ENCODE measurements at places on chromosomes 2 and 18.

GRCh38 chr2:102514061-102514785, 41.2 kb downstream of the SLC9A4 start:
- DNase-seq, result no peak

GRCh38 chr2:65566617-65567016, 134.2 kb upstream of the SPRED2 start:
- DNase-seq, result no peak

DNA sequence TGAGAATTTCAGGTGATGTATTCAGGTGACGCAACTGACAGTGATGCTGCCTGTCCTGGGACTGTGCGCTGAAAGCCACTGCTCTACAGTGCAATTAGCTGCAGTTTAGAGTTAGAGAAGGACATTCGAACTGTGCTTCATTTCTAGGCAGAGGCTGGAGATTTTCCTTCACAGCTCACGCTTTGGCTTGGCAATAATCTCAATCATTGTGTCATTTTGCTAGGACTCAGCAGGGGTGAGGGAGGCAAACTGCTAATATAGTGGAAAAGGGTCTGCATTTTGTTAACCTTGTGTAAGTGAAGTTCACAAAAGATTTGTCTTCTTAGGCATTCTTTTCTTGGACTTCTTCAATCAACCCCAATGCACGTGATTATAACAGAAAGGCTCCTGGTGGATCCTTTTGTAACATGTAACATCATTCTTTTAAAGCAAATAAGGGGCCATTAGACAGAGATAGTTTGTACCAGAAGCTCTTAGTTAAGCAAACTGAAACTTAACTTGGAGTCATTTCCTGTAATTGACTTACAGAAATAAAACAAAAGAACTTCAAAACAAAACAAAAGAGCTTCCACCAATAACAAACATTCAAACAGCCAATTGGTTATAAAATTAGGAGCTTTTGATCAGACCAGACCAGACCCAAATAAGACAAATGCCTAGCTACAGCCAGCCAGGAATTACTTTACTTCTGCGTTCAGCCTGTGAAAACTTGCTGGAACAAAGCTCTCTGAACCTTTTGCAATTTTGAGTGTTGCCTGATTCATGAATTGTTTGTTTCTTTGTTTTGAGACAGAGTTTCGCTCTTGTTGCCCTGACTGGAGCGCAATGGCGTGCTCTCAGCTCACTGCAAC, 1376.3 kb upstream of the CELF4 start:
- DNase-seq, result no peak

GRCh38 chr2:240322231-240322955, 113.1 kb upstream of the GPC1 start:
- peak; percentile 70 for DNase-seq

DNA sequence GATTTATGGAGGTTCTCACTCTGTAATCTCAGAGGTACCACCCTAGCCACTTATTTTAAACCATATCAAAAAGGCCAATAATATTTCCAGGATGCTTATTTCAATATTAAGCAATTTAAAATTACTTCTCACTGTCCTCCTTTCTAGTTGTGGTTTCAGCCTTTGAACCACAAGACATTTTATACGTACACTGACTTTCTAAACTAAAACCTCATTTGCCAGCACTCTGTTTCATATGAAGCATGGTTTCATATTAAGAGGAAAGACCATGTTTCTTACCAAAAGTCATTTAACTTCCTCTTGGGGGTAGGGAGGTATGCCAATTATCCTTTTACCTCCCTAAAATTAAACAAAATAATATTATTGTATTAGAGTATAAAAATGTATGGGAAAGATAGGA, 399.8 kb downstream of the CDH7 start:
- DNase-seq, result no peak

DNA sequence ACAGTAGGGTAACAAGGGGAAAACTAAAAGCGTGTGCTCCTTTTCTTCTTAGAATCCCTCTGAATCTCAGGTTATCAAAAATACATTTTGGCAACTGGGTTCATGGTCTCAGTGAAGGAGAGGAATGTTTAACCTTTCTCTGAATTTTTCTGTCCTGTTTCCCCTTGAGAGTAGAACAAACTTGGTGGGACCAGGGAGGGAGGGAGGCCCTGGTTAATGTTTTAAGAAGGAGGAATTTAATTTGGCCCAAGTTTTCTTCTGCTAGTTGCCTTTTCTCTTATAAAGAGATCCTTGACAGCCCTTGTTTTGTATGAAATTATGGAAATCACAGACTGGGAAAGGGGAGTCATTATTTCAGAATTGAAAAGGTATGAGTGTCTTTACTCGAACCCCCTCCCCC, 12.2 kb upstream of the POU3F3 start:
- DNase-seq, result no peak

DNA sequence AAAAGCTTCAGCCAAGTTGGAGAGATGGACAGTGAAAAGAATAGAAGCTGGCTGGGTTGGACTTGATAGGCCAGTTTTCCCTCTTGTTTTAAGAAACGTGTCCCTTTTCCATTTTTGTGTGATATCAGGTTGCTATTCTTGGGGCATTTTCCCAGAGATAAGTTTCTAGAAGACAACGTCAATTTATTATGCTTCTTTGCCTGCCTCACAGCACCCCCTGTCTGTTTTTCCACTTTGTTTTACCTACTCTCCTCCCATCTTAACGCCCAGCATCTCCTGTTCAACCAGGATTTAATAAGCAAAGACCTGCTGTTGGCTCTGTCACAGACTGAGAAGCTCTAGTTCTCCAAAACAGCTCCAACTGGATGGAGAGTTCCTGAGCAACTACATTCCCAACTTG, 317.8 kb upstream of the ZNF521 start:
- DNase-seq, result no peak

DNA sequence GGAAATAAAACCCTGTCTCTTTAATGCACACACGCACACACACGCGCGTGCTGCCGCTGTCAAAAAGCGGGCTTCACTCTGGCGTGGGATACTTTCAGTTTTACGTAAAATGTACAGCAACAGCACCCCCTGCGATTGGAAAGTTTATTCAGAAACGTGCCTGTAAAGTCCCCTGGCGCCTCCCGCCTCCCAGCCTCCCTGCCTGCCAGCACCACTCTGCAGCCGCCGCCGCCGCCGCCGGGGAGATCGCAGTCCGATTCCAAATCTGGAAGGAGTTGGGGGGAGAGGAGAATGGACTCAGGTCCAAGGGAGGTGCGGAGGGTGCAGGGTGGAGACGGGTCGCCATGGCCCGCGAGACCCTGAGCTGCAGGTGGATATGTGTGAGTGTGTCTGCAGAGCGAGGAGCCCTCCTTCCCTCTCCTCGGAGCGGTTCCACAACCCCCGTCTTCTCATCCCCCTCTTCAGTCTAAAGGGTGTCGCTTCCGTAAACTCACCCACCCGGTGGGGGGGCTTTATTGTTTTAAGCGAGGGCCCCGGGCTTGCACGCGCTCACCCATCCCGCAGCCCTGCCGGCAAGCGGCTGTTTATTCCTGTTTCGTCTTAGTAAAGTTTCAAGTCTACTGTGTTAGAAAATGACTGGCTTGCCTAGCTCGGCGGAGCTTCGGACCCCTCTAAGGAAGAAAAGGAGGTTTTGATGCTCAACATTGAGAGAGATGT, 1.8 kb upstream of the BCL11A start:
- no peak for DNase-seq

- DNase-seq, result no peak
Measured at GRCh38 chr18:34120294-34120693, 104.4 kb downstream of the NOL4 start.

DNA sequence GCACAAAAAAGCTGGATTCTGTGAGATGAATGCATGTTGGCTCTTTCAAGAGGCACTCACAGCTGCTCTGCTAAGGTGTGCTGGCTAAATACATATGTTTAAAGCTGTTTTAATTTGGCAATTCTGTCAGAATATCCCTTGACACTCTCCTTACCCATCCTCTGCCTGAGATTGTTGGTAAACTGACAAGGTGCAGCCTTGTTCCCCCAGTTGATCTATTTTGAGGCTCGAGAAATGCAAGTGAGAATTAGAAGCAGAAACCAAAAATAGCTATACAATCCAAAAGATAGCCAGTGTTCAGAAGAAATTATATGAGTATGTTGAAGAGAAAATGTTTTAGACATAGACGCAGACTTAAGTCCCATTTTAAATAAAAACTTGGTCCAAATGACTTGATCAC, 971.7 kb upstream of the GYPC start:
- DNase-seq, result no peak

DNA sequence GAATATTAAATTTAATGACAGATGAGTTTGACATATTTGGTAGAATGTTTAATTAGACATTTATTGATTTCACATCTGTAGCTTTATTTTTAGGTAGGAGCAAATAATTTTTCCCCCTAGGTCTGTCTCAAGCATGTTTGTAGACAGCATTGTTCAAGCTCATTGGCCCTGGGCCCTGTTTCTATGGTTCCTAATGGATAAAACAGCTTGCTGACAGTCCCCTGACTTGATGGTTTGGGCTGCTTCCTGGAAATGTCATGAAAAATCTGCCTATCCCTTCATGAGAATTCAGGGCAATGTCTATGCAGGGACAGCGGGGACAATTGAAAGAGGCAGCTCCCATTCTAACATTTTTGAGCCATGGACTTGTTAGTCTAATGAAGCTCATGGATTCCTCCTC, 14.6 kb upstream of the MEP1B start:
- DNase-seq, result no peak

- no peak for DNase-seq
Measured at GRCh38 chr2:219178377-219179175, 501 bp downstream of the RETREG2 start.

- DNase-seq, result no peak
Measured at GRCh38 chr2:59266453-59266852, 1025.3 kb upstream of the FANCL start.

DNA sequence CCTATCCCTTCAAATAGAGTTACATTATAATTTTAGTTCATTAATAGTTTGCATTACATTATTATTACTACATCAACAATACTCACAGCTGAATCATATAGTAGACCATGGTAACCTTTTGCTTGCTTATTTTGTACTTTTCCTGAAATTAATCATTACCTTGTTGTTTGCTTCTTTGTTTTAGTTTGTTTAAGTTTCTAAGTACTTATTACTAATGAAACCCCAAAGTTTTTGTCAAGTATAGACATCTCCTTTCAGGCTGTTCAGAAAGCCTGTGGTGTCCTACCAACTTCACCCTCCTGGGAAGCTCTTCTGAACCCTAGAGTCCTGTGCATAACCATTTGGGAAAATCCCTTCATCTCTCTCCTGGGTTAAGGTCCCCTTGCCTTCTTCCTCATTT, 43.5 kb upstream of the LAPTM4A start:
- DNase-seq, result no peak

DNA sequence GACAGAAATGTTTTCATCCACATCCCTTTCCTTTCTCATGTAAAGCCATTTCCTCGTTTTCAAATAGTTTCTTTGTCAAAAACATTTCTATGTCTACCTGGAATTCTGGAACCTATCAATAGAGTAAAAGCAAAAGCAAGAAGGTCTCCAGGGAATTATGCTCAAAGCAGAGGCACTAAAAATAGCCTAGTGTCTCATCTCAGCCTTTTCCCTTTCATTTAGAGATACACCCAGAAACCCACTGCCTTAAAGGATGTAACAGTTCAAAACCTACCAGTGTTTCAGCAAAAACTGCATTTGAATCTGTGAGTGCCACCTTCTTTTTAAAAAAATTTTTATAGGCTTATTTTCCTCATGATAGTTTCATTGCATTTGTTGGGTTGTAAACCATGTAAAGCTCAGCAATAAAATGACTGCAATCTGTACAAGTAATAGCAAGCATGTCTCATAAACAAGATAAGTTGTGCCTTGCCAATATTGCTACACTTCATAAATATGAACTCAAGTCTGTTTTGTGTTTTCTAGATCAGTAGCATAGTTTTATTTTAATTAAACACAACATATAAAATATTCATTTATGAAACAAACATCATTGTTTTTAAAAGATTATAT, 927.3 kb upstream of the ACVR2A start:
- DNase-seq, result no peak

DNA sequence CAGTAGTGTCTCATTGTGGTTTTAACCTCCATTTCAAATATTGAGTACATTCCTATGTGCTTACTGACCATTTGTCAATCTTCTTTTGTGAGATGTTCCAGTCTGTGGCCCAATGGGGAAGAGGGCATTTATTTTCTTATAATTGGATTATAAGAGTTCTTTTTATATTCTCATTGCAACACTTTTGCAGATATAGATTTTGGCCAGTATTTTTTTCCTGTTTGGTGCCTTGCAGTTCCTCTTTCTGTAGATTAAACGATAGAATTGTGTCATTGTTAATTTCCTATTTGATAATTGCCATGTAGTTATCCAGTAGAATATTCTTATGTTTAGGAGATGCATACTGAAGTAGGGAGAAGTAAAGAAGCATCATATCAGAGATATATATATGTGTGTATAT, 56.4 kb upstream of the CYTIP start:
- DNase-seq, result no peak

GRCh38 chr2:68909793-68910674, 38.8 kb upstream of the BMP10 start:
- no peak for DNase-seq

GRCh38 chr2:216243026-216243425, 129.3 kb downstream of the MARCHF4 start:
- DNase-seq, result no peak

GRCh38 chr2:128834207-128834879, 515.7 kb upstream of the HS6ST1 start:
- no peak for DNase-seq

GRCh38 chr2:191571163-191571769, 106.7 kb upstream of the NABP1 start:
- no peak for DNase-seq

GRCh38 chr2:9793156-9793917, 49.9 kb upstream of the TAF1B start:
- no peak for DNase-seq

DNA sequence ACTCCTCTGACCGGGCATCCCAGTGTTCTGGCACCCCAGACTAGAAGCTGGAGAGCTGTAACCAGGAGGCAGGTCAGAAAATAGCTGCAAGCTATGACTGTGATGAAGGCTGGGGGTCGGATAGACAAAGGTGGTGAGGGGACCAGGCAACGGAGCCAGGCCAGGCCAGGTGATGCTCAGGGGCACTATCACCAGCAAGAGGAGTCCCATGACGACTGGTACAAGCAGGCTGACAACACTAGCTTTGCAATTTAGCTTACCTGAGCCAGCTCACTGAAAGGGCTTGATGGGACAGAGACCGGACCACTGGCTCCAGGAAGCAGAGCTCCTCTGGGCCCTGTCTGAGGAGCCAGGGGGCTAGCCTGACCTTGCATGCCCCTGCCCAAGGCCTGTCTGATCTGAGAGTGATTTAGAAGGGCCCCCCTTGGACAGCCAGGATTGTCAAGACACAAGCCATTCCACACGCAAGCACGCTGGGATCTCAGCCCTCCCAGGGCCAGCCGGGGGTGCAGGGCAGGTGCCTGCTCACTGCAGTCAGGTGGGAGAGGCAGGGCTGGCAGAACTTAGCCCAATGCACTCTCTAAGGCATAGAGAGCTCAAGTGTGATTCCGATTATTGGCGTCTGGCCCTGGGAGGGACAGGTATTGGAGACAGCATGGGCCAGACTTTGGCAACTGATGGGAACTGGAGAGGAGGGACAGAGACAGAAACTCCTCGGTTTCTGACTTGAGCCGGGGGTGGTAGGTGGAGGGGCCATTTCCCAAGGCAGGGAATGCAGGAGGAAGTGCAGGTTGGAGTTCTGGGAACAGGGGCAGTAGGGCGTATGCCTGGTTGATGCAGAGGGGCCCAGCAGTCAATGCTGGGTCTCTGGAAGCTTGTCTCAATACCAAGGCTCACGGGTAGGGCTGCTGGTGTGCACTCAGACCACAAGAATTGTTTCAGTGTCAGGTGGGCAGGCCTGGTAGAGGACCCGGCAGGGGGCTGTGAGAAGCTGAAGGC, 47.7 kb downstream of the MYO7B start:
- peak; percentile 68 for DNase-seq

GRCh38 chr2:63872571-63873328, 31.1 kb downstream of the UGP2 start:
- no peak for DNase-seq

Measured in coronary artery (tissue), 2 donors.